ENCODE measurements at places on chromosomes 12 and 14.
A peak's percentile ranks its signal among the peaks of the same experiment; 100 is the strongest.

DNA sequence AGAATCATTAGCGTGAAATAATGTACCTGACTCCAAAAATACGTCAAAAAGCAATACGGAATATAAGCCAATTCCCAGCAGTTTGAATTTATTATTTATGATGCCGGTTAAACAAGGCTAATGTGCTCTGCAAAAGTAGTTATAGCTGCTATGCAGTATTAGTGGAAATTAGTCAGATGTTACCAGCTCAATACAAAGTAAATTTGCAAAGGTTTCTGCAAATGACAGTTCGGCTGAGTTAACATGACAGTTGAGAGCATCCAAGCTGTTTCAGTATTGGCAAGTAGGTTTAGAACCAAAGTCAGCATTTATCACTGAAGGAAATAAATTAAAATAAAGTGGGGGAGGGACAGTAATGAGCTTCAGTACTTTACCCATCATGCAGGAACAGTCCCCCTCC, 1665.8 kb upstream of the FLRT2 start:
- DNase-seq: no peak

DNA sequence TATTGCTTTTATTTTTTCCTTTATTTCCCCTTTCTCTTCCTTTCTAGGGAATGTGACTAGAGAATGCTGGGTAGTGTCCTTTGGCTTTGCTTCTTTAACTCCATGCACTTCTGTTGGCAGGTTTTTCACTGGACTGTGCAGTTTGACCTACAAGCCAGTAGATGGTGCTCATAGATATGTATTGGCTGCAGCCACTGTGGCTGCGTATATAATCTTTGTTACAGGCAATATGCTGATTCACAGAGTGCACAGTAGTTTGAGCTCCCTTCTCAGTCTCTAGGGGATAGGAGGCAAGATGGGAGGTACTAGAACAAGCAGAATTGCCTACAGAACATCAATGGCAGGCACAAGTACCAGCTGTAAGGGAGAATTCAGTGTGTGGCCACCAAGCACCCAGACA, 503.5 kb downstream of the LRFN5 start:
- no peak for DNase-seq

DNA sequence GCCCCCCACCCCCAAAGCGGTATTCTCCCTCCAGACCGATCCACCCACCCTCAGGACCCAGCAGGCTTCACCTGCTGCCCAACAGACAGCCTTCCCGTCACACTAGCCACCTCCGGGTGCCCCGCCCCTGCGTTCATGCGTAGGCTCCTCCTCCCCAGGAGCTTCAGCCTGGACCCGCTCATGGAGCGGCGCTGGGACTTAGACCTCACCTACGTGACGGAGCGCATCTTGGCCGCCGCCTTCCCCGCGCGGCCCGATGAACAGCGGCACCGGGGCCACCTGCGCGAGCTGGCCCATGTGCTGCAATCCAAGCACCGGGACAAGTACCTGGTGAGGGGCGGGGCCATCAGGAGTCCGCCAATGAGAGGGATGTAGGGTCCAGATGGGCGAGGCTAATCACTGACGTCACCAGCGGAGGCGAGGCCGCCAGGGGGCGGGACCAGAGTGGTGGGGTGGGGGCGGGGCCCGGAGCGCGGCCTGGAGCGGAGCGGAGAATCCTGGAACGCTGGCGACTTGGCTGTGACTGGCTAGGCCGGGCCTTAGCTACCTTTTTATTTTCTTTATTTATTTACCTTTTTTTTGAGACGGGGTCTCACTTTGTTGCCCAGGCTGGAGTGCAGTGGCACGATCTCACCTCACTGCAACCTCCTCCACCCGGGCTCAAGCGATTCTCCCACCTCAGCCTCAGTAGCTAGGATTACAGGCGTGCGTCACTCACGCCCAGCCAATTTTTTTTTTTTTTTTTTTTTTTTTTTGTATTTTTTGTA, 4.4 kb downstream of the TNS2 start:
- peak; percentile 91 for DNase-seq

DNA sequence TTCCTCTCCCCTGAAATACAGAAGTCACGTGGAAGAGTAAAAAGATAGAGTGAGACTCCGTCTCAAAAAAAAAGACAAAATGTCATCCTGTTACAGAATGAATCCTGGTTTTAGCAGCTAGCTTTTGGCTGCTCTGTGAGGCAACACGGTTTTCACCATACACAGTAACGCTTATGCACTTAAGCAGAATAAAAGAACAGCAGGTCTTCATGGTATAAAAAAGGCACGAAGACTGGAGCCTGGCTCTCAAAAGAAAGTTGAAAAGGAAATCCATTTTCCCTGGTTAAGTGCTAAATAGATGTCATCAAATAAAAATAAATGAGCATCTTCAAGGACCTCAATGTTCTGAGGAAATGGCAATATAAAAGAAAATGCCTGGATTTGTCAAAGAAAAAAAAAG, 444.1 kb downstream of the IPO8 start:
- no peak for DNase-seq

DNA sequence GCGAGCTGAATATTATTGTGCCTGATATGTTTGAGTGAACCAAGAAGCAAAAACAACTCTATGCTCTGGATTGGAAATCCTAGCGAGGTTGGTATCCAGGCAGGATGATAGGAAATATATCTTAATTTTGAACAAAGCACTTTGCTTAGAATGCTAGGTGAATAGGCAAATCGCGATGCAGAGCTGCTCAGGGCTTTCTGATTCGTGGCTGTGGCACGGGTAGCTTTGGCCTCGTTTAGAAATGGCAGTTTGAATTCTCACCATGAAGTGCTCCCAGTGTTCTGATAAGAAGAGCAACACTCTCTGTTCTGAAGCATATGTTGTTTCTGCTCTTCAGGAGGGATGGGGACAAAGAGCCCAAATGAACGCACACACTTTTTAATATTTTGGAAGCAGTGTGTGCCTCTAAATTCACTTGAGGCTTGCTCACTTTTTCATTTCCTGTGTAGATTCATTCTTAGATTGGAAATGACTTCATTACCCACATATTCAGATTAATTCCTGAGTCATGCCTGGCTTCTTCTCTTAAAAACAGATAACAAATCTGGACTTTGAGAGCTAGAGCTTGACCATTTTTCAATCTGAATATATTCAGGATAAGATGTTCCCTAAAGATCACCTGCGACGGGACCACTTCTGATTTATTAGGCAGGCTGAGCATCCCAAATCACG, 200.9 kb downstream of the RPAP3 start:
- DNase-seq: no peak

DNA sequence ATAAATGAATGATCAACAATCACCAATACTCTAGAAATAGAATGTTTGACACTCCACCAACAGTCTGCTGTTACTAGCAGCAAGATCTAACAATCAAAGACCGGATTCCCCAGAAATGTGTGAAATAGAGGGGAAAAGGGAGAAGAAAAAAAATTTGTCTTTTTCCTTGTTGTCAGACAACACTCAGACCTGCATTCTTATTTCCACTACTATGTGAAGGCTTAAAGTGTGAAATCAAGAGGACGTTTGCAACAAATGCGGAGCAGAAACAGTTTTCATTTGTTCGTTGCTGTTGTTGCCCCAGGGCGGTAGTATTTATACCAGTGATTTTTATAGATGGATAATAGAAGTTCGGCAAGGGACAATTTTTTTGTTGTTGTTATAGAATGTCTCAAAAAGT, 9.2 kb downstream of the NKX2-1 start:
- no peak for DNase-seq

DNA sequence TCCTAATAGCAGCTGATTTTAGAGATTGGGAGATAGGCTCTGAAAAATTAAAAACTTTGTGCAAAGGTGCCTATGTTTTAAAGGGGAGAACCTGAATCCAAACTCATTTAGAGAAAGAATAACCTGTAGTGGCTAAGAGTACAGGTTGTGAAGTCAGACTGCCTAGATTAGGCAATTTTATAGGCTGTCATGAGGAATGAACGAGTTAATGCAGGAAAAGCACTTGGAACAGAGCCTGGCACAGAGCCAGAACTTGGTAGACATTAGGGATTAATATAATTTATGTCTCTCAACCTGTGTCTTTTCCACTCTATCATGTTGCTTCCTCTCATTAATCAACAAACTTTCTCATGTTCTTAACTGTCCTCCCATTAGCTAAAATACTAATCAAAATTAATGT, 98.1 kb downstream of the WIF1 start:
- DNase-seq: no peak

DNA sequence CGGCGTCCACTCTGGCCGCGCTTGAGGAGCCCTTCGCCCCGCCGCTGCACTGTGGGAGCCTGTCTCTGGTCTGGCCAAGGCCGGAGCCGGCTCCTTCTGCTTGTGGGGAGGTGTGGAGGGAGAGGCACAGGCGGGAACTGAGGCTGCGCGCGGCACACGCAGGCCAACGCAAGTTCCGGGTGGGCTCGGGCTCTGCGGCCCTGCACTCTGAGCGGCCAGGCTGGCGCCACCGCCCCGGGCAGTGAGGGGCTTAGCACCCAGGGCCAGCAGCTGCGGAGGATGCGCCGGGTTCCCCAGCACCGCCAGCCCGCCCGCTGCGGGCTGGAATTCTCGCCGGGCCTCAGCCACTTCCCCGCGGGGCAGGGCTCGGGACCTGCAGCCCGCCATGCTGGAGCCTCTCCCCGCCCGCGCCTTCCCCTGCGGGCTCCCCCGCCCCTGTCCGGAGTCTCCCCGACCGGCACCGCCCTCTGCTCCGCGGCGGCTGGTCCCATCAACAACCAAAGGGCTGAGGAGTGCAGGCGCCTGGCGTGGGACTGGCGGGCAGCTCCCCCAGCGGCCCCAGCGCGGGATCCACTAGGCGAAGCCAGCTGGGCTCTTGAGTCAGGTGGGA, 921.2 kb upstream of the FOXG1 start:
- DNase-seq: no peak

DNA sequence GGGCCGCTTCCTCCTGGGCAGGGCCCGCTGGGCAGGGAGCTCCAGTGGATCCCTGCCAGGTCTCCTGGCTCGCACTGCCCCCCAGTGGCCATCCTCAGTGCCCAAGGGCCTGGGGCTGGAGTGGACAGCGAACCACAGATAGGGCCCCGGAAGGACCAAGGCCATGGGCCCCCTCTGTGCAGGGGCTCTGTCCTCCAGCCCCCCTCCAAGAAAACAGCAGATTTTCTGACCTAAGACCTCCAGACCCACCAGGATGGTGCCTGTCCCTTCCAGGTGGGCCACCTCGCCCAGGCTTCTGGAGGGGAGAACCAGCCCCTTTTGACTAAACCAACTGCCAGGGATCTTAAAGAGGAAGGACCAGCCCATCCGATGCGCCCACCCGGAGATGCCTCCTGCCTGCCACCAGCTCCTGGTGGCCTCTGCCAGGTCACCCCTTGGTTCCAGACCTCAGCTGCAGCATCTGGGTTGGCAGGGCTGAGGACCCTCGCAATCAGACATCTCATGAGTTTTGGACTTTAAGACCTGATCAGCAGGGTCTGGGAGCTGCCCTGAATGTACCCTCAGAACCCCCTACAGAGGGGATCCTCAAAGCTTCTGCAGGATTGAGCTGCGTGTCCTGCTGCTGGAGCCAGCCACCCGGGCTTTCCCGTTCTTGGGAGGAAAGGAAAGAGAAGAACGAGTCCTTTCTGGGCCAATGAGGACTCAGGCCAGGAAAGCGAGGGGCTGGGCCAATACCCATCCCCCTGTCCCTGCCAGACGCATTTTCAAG, 325.8 kb upstream of the DIO3 start:
- no peak for DNase-seq

DNA sequence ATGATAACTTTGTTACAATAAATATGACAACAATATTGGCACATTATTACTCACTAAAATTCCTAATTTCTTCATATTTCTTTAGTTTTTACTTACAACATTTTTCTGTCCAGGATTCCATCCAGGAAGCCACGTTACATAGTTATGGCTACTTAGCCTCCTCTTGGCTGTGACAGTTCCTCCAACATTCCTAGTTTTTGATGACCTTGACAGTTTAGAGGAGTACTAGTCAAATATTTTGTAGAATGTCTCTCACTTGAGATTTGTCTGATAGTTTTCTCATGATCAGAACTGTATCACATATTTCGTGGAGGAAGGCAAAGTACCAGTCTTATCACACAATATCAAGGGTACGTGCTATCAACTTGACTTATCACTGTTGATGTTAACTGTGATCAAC, 29.8 kb upstream of the LIN7A start:
- DNase-seq: no peak

- no peak for DNase-seq
Measured at GRCh38 chr12:116026768-116027550, 250.5 kb downstream of the MED13L start.

- no peak for DNase-seq
Measured at GRCh38 chr14:34628681-34629135, 1.2 kb downstream of the SNX6 start.

DNA sequence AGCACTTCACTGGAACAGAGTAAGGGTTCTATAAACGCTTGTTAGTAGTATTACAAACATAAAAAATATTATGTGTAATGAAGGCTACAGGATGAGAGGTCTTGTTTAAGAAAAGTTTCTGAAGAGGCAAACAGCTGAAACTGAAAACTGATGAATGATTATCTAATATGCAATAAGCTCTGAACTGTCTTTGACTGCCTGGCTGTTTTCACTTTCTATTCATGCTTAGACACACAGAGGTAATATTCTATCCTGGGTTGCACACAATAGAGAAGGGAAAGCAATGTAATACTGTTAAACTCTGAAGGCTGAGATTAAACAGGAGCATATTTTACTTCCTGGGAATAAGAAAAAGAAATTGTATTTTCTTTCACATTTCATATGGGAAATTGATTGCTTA, 251.3 kb downstream of the ALX1 start:
- DNase-seq: no peak

GRCh38 chr12:68175557-68176061, 16.1 kb upstream of the IFNG start:
- DNase-seq: peak; percentile 43
